ENCODE measurements at places on chromosomes 2 and 18. TPM values are rescaled to one million over a fixed set of nuclear protein-coding genes. Genes with fewer than 3 reads are reported as not detected.

DNA sequence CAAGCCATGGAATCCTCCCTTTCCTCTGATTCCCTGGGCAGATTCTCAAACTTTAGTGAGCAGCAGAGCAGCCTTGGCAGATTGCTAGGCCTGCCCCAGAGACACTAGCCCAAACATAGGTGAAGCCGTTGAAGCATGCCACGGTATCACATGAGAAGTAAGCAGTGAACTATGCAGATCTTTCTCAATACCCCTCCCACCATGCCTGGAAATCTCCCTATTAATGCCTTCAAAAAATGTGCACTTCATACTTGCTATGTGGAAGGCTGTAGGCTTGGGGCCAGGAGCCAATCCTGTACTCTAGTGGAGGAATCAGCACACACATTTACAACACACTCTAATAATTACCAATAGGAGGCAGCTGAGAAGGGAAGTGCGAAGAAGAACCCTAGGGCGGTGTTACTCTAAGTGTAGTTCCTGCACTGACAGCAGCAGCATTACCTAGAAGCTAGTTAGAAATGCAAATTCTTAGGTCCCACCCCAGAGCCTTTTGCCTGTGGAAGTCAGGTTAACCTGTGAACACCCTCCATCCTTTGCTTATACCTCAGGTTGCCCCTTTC, 305.1 kb upstream of the SPRED2 start:
- DNase-seq = no peak
- no peak overlapping the region for H3K27ac ChIP-seq
- H3K4me3 ChIP-seq = no peak overlapping the region
- H3K4me1 ChIP-seq = no peaks in the 10 kb centered on the region

GRCh38 chr2:57490741-57491140, 555.9 kb upstream of the VRK2 start:
- no peaks in the 10 kb centered on the region for H3K27me3 ChIP-seq
- no peaks in the 10 kb centered on the region for H3K4me1 ChIP-seq
- DNase-seq = no peak
- H3K27ac ChIP-seq = no peak overlapping the region

DNA sequence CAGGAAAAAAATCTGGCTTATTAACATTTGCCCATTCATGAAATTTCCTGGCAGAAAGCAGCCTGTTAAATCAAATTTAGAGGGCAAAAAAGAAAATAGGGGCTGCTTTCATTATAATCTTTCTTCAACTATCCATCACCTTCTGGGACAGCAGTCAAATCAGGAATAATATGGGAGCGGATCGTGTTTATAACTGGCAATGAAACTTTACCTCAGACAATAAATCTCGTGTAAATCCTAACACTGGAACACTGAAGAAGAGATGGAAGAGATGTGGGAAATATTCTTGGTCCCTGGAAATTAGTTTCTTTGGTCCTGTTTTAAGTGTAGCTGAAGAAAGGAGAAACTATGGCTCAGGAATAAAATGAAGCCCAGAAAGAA, 77.5 kb upstream of the SERTAD2 start:
- H3K4me1 ChIP-seq = no peaks in the 10 kb centered on the region
- peak overlapping the region; percentile 59 for H3K27ac ChIP-seq
- H3K27me3 ChIP-seq = no peaks in the 10 kb centered on the region
- H3K4me3 ChIP-seq = peak overlapping the region; percentile 41
- no peak for DNase-seq

GRCh38 chr2:241608881-241609280, 28.1 kb downstream of the THAP4 start:
- no peak overlapping the region for H3K4me3 ChIP-seq
- no peak overlapping the region for H3K27ac ChIP-seq
- DNase-seq = no peak
- H3K27me3 ChIP-seq = no peaks in the 10 kb centered on the region

The FAM168B gene
- 111 TPM for total RNA-seq
